Stimulated activated CD8-positive, alpha-beta memory T cell treated with anti-CD3 and anti-CD28 coated beads, Interleukin-7, amount 100 ng/mL, for 48 hours (primary cell): ENCODE measurements at places on chromosomes 2 and 18.

DNA sequence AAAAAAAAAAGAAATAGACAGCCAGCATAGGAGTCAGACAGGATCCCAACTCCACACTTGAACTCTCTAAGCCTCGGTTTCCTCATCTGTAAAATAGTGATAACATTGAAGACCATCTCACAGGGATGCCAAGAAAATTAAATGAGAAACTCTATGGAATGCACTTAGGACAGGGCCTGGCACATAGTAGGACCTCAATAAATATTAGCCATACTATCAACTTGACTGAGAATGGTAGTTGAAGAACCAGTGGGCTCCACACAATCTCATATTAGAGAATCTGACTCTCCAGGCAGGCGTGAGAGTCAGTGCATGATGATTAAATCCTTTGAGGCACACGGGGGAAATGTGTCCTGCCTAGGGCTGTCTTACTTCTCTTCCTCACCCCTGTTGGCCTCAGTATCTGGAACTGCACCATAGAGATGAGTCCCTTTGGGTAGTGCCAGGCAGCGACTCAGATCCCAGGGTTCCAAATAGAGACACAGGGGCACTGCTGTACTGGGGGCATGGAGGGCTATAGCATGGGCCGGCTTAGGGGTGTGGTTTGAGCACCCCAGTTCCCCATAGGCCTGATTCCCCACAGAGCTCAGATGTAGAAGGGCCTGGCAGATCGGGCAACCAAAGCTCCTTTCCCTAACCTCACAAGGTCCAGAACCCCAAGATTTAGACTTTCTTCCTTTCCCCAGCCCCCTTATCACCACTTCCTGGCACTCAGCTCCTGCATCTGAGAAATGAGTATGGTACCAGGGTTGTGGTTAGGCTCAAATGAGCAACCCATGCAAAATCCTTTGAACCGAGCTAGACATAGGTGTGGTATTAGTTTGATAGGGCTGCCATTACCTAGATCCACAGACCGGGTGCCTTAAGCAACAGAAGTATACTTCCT, 51.3 kb upstream of the CAB39 start:
- DNase-seq, result no peak

GRCh38 chr2:66689456-66690051, 254.6 kb downstream of the MEIS1 start:
- DNase-seq, result no peak

GRCh38 chr2:180871649-180872048, 108.8 kb upstream of the UBE2E3 start:
- DNase-seq, result no peak

DNA sequence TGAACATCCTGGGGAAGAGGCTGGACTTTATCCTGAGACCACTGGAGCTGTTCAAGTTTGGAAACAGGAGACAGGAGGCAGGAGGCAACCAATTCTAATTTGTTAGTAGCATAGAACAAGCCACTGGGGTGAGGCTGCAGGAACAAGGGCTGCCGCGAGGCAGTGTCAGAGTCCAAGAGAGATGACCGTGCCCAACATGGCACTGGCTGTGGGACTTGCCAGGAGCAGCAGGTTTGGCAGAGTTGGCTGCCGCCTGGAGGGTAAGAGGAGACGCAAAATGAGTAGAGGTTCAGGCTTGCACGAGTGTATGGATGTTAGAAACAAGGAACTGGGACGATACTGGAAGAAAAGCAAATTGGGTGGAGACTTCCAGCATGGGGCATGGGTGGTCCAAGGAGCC, 168.5 kb downstream of the TPGS2 start:
- no peak for DNase-seq
